LNCaP clone FGC (cell line): ENCODE measurements at places on chromosomes 1 and 21.
A peak's percentile ranks its signal among the peaks of the same experiment; 100 is the strongest.

GRCh38 chr1:197444755-197445154 is 176.7 kb downstream of the CRB1 start:
- DNase-seq: no peak

GRCh38 chr1:228156941-228157728 is 7.4 kb downstream of the GJC2 start:
- DNase-seq: no peak

DNA sequence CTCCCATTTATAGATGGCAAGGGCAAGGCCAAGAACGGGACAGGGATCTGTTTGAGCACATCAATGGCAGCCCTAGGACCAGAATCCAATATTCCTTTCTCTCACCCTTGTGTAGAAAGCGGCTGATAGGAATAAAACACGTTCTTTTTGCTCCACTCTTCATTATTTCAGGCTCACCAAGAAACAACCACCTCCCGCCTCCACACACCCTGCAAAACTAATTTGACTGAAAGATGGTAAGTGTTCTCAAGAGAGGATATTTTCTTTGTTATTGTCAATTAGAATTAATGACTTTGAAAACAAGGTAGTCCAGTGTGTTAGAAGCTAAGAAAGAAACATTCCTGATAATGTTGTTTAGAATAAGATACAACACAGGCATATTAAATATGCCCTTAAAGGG is 11.9 kb upstream of the KNCN start:
- DNase-seq: no peak

DNA sequence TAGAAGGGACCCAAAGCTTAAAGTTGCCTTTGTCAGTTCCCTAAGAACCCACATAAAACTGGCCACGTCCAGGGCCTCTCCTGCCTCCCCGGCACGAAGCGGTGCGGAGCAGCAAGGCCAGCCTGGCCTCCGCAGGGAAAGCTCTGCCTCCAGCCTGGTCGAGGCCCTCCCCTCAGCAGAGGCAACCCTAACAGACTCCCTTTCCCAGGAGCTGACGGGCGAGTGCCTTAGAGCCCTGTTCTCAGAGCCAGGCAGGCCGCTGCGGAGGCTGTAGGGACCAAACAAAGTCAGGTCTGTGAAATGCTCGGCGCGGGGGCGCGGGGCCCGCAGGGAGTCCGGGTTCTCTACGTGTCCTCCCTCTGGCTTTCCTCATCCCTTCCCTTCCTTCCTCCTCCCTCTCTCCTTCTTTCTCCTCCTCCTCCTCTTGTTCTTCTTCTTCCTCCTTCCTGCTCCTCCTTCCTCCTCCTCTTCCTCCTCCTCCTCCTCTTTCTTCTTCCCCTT is 40.7 kb downstream of the RIPK4 start:
- no peak for DNase-seq

DNA sequence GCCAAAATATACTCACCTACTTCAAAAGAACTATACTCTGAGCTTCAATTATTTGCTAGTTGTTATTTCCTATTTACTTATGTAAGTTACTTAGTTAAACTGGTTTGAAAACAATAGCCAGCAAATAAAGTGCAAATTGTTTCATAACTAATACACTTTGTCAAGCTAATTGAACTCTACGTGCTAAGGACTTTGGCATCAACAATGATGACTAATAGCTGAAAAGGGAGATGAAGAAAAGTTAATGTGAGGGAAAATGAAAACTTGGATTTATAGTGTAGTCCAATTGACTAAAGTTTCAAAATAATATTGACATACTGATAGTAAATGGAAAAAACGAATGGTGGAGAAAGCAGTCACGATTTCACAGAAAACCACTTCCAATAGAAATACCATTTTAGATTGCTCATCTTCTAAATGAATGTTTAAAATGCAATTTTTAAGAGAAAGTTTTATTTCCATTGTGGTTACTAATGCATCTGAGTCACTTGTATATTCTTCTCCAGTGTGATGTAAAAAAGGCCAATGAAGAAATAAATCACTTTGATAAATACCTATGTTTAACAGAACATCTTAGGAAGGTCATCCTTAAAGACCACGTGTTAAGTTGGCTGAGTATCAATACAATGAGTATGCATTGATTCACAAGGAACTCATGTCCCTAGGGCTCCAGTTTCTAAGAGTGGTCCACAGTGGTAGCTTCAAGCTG is 455.2 kb downstream of the LTN1 start:
- no peak for DNase-seq

DNA sequence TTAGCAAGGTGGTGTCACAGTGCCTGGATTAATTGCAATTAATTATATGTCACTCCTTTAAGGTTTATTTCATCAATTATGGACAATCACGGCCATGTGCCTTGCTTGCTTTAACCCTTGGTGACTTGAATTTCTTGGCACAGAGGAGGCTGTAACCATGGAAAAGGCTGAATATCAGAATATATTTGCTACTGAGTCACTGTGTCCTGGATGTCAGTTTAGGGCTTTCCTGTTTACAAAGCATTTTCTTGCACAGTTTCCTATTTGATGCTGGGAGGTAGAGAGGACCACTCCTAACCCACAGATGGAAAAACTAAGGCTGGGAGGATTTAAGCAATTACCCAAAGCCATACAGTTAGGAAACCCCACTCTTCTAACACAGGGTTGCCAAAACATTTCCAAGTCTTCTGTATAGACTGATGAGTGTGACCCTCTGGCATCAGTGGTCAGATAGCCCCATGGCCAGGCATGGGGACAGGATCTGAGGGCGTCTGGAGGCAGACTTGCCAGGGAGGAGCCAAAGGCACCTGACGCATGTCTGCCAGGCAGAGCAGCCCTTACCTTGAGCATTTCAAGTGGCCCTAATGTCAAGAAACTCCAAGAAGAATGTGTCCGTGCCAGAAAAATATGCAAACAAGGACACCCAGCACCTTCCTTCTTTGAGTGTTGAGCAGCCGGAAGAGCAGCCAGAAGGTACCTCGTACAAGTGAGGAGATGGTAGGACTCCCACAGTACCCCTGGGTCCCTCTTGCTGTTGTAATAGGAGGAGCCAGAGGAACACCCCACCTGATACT is 34.4 kb downstream of the KCNN3 start:
- DNase-seq: peak; percentile 52

DNA sequence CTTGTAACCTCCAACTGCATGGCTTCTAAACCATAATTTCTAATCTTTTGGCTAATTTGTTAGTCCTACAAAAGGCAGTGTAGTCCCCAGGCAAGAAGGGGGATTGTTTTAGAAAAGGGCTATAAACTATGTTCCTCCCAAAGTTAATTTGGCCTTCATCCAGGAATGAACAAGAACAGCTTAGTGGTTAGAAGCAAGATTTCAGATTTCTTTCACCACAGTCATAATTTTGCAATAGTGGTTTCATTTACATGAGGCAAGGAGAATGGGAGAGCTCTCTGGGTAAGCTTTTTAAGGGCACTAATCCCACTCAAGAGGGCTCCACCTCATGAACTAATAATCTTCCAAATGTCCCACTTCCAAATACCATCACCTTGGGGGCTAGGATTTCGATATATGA is 1353.9 kb downstream of the NCAM2 start:
- DNase-seq: no peak

DNA sequence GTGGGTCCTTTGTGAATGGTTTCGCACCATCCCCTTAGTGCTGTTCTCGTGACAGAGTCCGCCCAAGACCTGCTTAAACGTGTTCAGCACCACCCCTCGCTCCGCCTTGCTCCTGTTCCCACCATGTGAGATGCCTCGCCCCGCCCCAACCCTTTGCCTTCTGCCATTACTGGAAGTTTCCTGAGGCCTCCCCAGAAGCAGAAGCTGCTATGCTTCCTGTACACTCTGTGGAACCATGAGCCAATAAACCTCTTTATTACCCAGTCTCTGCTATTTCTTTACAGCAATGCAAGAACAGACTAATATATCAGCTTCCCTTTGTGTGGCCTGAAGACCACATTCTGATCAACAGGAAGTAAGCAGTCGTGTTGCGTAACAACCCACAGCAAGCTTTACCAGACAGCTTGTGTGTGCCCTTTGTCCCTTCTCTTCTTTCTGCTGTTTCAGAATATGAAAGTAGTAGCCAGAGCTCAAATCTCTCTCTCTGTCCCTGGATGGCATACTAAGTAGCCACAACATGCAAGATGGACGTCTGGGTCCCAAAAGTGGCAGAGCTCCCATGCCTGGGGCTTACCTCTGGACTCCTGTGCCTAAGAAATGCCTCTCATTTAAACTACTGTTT is 14.1 kb downstream of the HENMT1 start:
- no peak for DNase-seq

- no peak for DNase-seq
Measured at GRCh38 chr1:177809819-177810218, 160.0 kb downstream of the SEC16B start.

DNA sequence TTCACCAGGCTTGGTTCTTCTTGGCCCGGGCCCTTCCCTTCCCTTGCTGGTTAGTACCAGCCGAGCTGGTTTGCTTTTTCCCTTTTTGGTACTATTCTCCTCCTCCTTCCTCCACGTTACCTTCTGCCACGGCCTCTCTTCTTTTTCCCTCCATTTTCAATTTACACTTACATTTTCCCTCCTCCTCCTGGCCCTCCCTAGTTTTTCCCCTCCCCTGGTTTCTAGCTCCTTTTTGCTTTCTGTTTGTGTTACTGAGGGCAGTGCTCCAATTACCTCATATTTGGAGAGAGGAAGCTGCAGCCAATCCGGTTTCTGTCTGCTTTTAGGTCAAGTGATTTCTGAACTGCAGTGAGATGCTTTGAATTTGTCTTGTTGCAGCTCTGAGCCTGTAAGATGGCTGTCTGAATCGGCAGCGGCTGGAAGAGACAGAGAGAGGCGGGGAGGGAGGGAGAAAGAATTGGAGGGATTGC is 63.7 kb downstream of the MACF1 start:
- DNase-seq: peak; percentile 47
